ENCODE measurements at places on chromosomes 13 and 19. TPM values are rescaled to one million over a fixed set of nuclear protein-coding genes. Genes with fewer than 3 reads are reported as not detected.

SLC5A5 gene
- not detected for total RNA-seq

POU2F2 gene
- 1.6 TPM for total RNA-seq

MIA gene
- total RNA-seq: 5.6 TPM

RFX2 gene
- 9.2 TPM for total RNA-seq

DENND1C gene
- 3.2 TPM for total RNA-seq

DNA sequence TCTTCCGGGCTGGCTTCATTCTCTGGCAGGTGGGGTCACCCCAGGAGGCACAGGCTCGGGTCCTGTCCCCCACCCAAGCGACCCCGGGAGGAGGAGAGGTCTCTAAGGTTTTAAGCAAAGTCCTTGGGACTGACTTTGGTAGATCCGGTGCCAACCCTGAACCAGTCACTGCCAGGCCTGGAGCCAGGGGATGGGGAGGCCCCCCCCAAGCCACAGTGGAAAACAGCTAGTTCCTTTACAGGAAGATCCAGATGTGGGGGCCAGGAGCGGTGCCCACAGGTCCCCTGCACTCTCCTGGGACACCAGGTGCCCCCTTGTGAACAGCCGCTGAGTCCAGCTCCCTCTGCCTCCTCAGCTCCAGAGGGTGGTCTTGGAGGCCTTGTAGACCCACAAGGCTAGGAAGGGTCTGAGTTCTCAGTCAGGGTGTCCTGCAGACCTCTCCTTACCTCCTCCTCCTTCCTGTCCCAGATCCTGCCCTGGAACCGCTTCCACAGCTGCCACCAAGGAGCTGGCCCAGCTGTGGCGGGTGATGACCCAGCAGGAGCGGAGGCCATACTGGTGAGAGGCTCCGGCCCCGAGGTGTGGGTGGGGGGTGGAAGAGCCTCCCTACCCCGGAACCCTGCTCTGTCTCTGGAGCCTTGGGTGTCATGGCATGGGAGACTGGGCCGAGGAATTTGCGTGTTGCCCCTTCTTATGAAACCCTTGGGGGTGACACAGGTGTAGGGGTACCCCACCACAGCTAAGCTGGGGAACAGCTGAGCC is 6.0 kb downstream of the SIX5 start:
- peaks cover 14% of the 10 kb centered on the region for H3K4me1 ChIP-seq
- no peak overlapping the region for H3K4me3 ChIP-seq
- no peak overlapping the region for H3K27ac ChIP-seq
- H3K27me3 ChIP-seq: no peaks in the 10 kb centered on the region

GRCh38 chr13:27398360-27398759 is 26.1 kb upstream of the GTF3A start:
- H3K4me1 ChIP-seq: no peaks in the 10 kb centered on the region
- no peaks in the 10 kb centered on the region for H3K27me3 ChIP-seq
- no peak for DNase-seq
- no peak overlapping the region for H3K27ac ChIP-seq
- no peaks in the 10 kb centered on the region for H3K36me3 ChIP-seq

- no peak for DNase-seq
- peak within 1 kb of the TSS; percentile 60 for H3K4me3 ChIP-seq
- no peaks in the 10 kb centered on the region for H3K27me3 ChIP-seq
- no peak within 1 kb of the TSS for H3K27ac ChIP-seq
Observed at GRCh38 chr13:50843257-50844083, at the start of gene DLEU7. Gene DLEU7, minus strand, starts transcription at chr13:50843692. Its CDS starts 46 bp downstream, at chr13:50843646.

DNA sequence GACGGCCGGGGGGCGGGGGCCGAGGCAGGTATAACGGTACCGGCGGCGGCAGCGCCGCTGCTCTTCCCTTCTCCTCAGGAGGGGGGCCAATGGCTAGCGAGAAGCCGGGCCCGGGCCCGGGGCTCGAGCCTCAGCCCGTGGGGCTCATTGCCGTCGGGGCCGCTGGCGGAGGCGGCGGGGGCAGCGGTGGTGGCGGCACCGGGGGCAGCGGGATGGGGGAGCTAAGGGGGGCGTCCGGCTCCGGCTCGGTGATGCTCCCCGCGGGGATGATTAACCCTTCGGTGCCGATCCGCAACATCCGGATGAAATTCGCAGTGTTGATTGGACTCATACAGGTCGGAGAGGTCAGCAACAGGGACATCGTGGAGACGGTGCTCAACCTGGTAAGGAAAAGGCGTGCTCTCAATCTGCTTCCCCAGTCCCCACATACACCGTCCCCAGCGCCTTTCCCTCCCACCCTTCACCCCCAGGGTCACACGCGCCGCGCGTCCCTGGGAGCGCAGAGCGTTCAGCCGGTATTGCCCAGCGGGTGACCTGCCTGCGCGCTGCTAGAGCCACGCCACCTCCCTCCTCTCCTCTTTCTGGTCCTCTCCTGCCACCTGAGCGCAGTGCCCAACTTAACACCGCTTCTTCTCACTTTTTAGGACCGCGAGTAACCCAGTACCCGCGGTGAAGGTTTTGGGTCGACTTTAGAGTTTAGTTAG is 814 bp downstream of the NBEA start:
- DNase-seq: no peak
- H3K27ac ChIP-seq: peak overlapping the region; percentile 88
- H3K4me3 ChIP-seq: peak overlapping the region; percentile 93

DNA sequence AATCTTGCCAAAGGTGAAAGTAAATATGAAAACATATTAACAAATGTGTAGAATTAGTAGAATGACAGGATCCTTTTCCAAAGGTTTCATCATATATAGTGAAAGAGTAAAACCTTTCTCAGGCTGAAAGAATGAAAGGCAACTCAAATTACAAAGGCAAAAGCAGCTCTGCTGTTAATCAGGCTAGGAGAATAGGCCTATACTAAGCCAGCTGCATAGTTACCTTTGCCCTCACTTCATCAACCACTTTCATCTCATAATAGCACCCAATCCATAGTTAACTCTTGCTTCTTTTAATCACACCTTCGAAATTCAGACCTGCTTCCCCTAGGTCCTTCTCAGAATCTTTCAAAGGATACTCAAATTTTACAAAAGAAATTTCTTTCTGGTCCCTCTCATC is 1167.6 kb upstream of the ATXN8OS start:
- no peak overlapping the region for H3K27ac ChIP-seq
- no peak for DNase-seq
- no peak overlapping the region for H3K4me3 ChIP-seq
- H3K4me1 ChIP-seq: no peaks in the 10 kb centered on the region

- H3K4me1 ChIP-seq: no peaks in the 10 kb centered on the region
- no peak overlapping the region for H3K27ac ChIP-seq
- no peaks in the 10 kb centered on the region for H3K27me3 ChIP-seq
- no peak overlapping the region for H3K4me3 ChIP-seq
- H3K36me3 ChIP-seq: no peaks in the 10 kb centered on the region
Observed at GRCh38 chr13:107767119-107767518, 448.2 kb downstream of the LIG4 start.

GRCh38 chr19:42563352-42564210 is 31.1 kb downstream of the CEACAM8 start:
- no peaks in the 10 kb centered on the region for H3K4me1 ChIP-seq
- H3K27ac ChIP-seq: no peak overlapping the region
- H3K36me3 ChIP-seq: no peaks in the 10 kb centered on the region

DNA sequence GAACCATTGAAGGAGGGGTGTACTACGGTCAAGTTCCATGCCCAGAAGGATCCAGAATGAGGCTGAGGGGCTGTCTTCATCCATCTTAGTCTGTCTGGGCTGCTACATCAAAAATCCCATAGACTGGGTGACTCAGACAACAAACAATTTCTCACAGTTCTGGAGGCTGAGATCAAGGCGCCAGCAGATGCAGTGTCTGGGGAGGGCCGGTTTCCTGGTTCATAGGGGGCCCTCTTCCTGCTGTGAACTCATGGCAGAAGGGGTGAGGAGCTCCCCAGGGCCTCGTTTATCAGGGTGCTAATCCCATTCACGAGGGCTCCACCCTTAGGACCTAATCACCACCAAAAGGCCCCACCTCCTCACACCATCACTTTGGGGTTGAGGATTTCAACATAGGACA is 14.7 kb upstream of the KCTD15 start:
- DNase-seq: no peak
- H3K36me3 ChIP-seq: no peaks in the 10 kb centered on the region
- H3K4me1 ChIP-seq: no peaks in the 10 kb centered on the region
- no peak overlapping the region for H3K27ac ChIP-seq
- H3K4me3 ChIP-seq: no peak overlapping the region

DNA sequence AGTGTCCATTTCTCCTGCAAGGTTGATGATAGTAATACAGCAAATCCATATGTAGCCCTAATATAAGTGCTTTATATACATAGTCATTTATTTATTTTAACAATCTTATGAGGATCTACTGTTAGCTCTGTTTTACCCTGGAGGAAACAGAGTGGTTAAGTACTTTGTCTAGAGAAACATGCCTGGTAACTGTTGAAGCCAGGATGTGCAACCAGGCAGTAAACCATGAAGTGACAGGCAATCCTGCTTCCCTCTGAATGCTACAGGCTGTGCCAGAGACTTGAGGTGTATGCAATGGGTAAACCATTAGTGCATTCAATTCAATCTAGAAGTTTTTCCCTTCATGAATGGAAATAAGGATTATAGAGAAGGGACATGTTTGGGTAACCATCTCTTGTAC is 911.0 kb downstream of the PCDH17 start:
- H3K27me3 ChIP-seq: no peaks in the 10 kb centered on the region
- no peak for DNase-seq
- H3K36me3 ChIP-seq: no peaks in the 10 kb centered on the region
- H3K27ac ChIP-seq: no peak overlapping the region
- no peak overlapping the region for H3K4me3 ChIP-seq
- no peaks in the 10 kb centered on the region for H3K4me1 ChIP-seq

DNA sequence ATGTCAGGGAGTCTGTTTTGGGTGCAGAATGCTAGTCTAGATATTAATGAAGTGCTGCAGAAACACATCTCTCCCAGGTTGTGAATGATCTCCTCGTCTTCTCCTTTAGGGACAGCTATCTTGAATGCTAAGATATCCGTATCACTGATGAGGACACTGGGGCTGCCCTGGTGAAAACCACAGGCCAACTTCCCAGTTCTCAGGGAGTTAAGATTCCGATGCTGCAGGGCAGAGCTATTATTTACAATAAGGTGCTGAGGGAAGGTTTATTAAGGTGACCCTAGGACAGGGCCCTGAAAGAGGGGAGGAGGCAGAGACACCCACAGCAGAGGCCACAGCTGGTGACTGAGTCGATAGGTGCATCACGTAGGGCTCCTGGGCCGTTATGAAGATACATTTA is 66.1 kb downstream of the TNFRSF19 start:
- no peak for DNase-seq
- H3K4me3 ChIP-seq: no peak overlapping the region
- no peaks in the 10 kb centered on the region for H3K27me3 ChIP-seq
- H3K4me1 ChIP-seq: no peaks in the 10 kb centered on the region

GRCh38 chr19:39155114-39155700 is 29.6 kb downstream of the PAK4 start:
- DNase-seq: no peak
- H3K27me3 ChIP-seq: no peaks in the 10 kb centered on the region

- no peaks in the 10 kb centered on the region for H3K4me1 ChIP-seq
- DNase-seq: no peak
- H3K36me3 ChIP-seq: no peaks in the 10 kb centered on the region
Observed at GRCh38 chr13:42626176-42626860, 52.4 kb downstream of the TNFSF11 start.

GRCh38 chr19:49592486-49593232 is 1.7 kb downstream of the PRR12 start:
- H3K4me3 ChIP-seq: peak overlapping the region; percentile 77
- H3K27ac ChIP-seq: peak overlapping the region; percentile 83
- H3K27me3 ChIP-seq: no peaks in the 10 kb centered on the region

DNA sequence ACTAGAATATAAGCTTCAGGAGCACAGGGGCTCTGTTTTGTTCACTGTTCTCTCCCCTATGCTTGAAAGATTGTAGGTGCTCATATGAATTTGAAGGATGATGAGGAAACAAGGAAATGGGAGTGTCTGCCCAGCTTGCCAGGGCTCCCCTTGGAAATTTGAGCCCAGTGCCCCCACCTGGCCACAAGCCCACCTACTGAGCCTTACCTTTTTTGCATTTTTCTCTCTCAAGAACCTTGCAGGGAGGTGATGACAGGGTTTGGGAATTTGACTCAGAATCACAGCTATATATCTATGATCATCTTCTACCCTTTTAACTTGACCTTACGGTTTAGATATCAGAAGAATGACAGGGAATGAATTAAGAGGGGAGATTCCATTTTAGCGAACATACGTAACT is 33.8 kb downstream of the SERP2 start:
- no peaks in the 10 kb centered on the region for H3K27me3 ChIP-seq
- peak overlapping the region; percentile 92 for H3K27ac ChIP-seq
- H3K36me3 ChIP-seq: no peaks in the 10 kb centered on the region
- H3K4me1 ChIP-seq: peaks cover 6% of the 10 kb centered on the region
- DNase-seq: no peak

DNA sequence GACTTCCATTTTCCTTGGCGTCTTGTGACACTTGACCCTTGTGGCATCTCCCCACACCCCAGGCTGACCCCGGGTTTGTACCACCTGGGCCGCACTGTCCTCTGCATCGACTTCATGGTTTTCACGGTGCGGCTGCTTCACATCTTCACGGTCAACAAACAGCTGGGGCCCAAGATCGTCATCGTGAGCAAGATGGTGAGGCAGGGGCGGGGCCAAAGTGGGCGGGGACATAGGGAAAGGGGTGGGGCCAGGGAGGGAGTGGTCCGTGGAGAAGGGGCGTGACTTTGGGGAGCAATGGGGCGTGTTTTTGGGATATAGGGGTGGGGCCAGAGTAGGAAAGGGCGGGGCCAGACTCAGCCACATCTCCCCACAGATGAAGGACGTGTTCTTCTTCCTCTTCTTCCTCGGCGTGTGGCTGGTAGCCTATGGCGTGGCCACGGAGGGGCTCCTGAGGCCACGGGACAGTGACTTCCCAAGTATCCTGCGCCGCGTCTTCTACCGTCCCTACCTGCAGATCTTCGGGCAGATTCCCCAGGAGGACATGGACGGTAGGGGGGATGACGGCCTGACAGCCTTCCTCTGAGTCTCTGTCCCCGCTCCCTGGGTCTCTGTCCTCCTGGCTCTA is 42.8 kb downstream of the TRPM4 start:
- H3K27ac ChIP-seq: peak overlapping the region; percentile 58
- no peaks in the 10 kb centered on the region for H3K27me3 ChIP-seq
- no peaks in the 10 kb centered on the region for H3K36me3 ChIP-seq
- H3K4me3 ChIP-seq: no peak overlapping the region

- no peaks in the 10 kb centered on the region for H3K27me3 ChIP-seq
- no peak overlapping the region for H3K27ac ChIP-seq
- no peak for DNase-seq
- H3K4me1 ChIP-seq: no peaks in the 10 kb centered on the region
- H3K4me3 ChIP-seq: no peak overlapping the region
Observed at GRCh38 chr19:39224910-39225309, 19.9 kb downstream of the IFNL3 start.

- H3K4me3 ChIP-seq: peak overlapping the region; percentile 53
- no peaks in the 10 kb centered on the region for H3K36me3 ChIP-seq
- no peak overlapping the region for H3K27ac ChIP-seq
- no peak for DNase-seq
- H3K4me1 ChIP-seq: no peaks in the 10 kb centered on the region
- H3K27me3 ChIP-seq: no peaks in the 10 kb centered on the region
Observed at GRCh38 chr13:96993634-96994016, 651 bp downstream of the OXGR1 start.

GRCh38 chr19:43452582-43452981 is 12.8 kb downstream of the LYPD3 start:
- H3K4me1 ChIP-seq: no peaks in the 10 kb centered on the region
- H3K4me3 ChIP-seq: no peak overlapping the region
- H3K27ac ChIP-seq: no peak overlapping the region
- no peaks in the 10 kb centered on the region for H3K27me3 ChIP-seq
- H3K36me3 ChIP-seq: no peaks in the 10 kb centered on the region
- DNase-seq: no peak
